ENCODE measurements at places on chromosomes 3 and 15. TPM values are rescaled to one million over a fixed set of nuclear protein-coding genes. Genes with fewer than 3 reads are reported as not detected.
A peak's percentile ranks its signal among the peaks of the same experiment; 100 is the strongest.

- DNase-seq, result no peak
These were observed 8.6 kb downstream of the PARP15 start for GRCh38 chr3:122586098-122586497.

DNA sequence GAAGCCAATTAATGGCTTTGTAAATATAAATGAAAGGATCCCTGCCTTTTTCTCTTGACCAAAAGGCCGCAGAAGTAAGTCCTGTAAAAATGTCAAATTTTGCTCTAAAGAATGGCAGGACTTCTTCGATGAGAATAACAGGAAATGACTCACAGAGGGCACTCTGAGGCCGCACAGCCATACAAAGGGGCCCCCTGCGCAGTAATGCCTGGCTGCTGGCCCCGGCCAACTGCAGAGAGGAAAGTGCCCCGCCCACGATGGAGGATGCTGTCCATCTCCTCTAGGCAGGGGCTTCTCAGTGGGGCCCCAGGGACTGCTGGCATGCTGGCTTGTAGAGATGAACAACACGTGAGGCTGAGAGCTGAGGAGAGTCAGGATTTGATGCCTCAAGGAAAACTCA, 18.1 kb upstream of the SCN10A start:
- DNase-seq, result peak; percentile 79

IL12A gene
- total RNA-seq, result 0.91 TPM

GRCh38 chr15:59313641-59314332, 58.9 kb downstream of the MYO1E start:
- peak; percentile 78 for DNase-seq

- peak; percentile 41 for DNase-seq
These were observed 218.5 kb upstream of the PLSCR5 start for GRCh38 chr3:146823622-146824021.

DNA sequence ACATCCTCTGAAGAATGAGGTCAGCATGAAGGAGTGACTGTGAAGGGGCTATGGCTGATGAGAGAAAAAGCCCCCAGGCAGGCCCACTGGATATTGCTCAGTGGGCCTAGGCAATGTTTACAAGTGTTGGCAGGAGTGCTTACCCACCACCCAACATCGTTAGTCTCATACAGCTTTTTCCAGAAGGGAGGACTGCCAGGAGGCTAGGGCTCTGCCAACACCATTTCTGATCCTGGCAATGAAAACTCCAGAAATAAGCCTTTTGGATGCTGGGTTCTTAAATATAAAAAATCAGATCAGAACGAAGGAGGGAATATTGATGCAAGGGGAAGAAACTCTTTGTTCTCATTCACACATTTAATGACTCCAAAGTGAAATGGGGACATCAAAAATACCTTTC, 189.1 kb downstream of the DCLK3 start:
- no peak for DNase-seq

DNA sequence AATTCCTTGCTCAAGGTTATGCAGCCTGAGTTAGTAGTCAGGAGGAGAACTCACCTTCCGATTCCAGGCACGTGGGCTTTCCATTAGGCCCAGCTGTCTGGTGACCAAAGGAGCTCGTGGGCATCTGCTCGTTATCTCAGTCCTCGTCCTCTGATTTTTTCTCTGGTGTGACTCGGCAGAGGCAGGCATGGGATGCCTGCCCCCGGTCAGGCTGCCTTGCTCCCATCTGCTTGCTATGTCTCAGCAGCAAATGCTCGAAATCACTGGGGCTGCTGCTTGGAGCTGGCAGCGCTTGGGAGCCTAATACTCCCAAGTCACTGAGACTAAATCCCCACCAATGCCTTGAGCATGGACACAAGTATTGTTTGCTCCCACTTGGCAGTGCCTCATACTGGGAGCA, 84.5 kb upstream of the NMNAT3 start:
- DNase-seq, result no peak
